CD8-positive, alpha-beta memory T cell (primary cell): ENCODE measurements at places on chromosomes 11 and 22.

- no peak for DNase-seq
Measured at GRCh38 chr22:25754527-25755202, 12.7 kb downstream of the MYO18B start.

DNA sequence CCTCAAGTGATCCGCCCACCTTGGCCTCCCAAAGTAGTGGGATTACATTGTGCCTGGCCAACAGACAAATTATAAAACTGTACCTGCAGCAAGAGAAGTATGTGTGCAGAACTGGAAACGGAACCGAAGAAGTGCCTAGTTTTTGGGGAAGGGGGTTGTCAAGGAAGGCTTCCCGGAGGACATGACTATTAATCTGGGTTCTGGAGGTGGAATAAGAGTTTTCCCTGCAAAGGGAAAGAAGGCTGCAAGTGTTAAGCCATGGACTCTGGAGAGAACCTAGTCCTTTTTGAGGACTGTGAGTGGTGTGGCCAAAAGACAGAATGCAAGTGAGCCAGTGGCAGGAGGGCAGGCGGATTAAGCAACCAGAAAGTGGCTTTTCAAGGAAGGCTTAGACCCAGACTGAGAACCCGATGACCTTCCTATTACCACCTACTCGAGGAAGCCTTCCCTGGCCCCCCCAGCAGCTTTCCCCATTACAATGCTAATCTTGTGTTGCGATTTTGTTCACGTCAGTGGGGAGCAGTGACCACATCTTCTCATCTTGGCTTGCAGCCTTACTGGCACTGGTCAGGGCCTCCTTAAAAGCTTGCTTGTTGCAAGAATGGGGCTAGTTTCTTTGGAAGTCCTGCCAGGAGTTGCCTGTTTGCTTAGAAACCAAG is 5.7 kb upstream of the SEPTIN3 start:
- DNase-seq: no peak

- no peak for DNase-seq
Measured at GRCh38 chr22:20552443-20553401, 45.3 kb downstream of the MED15 start.

DNA sequence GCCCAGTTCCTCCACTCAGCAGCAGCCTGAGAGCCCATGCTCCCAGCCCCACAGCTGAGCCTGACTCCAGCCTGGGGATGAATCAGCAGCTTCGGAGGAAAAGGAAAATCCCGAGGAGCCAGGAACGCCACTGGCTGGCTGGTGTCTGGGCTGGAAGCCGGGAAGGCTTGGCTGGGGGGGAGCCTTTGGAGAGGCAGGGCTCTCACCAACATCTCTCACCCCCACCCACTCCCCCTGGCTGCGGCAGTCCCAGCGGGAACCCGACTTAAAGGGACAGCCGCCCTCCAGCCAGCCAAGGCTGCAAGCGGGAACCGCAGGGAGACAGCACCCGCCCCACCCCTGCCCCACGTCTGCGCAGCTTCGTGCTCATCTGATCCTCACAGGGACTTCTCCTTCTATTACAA is 28.4 kb downstream of the KIAA0930 start:
- DNase-seq: peak; percentile 29

GRCh38 chr11:80816454-80816847 is 1375.6 kb upstream of the TENM4 start:
- no peak for DNase-seq

DNA sequence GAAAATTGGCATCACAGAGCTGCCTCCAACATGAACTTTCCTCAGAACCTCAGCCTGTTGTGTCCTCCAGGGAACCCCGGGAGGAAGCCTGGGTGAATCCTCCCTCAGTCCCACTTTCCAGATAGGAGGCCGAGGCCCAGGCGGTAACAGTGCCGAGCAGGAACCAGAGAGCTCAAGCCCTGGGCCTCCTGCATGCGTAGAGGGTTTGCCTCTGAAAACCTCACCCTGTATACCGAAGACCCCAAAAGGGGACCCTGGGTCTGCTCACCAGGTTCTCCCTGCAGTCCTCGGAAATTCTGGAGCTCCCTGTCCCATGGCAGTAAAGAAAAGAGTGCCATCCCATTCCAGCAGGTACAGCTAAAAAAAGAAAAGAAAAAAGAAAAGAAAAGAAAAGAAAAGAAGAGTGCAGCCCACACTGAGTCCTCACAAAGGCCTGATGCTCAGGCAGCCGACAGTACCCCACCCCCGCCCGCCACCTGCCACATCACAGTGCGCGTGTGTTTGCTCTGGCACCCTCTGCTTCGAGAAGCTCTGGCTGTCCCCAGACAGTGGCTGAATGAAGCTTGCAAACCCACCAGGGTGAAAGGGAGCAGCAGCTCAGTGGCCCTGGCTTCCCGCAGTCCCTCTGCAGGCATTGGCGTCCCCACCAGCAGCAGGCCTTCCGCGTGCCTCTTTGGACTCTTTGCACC is 28.4 kb upstream of the FADD start:
- no peak for DNase-seq

GRCh38 chr11:34613552-34614056 is 7.3 kb upstream of the EHF start:
- DNase-seq: no peak

DNA sequence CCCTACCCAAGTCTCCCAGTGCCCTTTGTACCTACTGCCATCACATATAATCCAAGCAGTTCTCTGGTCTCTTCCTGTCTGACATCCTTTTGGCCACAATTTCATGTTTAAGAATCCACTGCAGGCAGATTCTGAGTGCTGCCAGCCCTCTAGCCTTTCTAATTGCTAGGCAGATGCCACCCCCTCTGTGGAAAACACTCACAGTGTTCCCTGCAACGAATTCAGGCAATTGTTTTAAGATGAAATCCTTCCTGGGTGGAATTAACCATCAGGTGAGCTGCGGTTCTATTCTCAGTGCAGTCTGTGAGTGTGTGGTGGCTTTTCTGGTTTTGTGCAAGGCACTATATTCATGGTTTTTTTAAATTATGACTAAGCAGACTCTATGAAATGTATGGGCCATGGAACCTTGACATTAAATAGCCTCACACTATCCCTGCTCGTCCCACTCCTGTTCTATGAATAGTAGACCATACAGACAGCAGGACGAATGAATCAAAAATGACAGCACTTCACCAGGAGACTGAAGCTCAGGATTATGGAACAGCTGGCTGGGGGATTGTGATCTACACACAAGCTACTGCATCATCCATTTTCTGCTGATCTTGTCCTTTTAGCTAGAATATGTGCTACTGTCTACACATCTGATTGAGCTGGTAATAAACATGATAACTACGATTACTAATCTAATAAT is 29.8 kb upstream of the BMAL1 start:
- no peak for DNase-seq

DNA sequence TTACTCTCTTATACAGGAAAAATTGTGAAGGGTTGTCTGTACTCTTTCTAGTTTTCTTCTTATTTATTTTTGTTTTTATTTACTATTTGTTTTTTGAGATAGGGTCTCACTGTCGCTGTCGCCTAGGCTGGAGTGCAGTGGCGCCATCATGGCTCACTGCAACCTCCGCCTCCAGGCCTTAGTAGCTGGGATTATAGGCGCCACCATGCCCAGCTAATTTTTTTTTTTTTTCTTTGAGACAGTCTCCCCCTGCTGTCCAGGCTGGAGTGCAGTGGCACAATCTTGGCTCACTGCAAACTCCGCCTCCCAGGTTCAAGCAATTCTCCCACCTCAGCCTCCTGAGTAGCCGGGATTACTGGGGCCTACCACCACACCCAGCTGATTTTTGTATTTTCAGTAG is 18.4 kb downstream of the CUL5 start:
- no peak for DNase-seq

GRCh38 chr11:20161230-20161918 is 1.1 kb upstream of the DBX1 start:
- DNase-seq: no peak

GRCh38 chr11:134487696-134488095 is 75.7 kb upstream of the B3GAT1 start:
- DNase-seq: no peak

DNA sequence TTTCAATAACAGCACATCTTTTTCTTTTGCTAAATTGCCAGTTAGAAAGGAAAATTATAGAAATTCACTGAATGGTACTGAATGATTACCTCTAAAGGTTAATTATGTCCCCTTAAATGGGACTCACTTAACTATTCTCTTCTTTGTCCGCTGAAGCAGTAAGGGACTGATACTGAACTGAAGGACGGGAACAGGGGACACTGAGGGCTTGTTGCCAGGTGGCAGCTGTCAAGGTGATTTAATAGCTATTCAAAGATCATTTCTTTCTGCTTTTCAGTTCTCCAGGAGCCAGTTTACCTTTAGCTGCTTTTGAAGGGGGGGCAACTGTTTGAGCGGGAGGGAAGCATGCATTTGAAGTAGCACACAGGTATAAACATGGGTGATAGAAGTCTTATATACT is 325.4 kb upstream of the CCDC90B start:
- no peak for DNase-seq

DNA sequence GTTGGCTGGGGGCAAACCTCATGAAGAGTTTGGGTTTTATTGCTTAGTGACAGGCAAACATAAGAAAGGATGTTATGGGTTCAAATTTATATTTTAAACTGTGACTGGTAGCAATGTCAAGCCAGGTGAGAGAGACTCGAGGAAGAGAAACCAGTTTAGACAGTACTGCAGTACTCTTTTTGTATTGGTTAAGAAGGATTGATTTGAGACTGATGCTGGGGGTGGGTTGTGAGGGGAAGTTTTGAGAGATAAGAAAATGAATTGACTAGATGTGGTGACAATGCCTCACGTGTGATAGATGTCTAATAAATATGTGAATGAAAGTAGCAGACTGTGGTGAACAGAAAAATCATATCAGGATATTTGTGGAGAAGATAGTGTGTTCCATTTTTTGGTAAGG is 142.4 kb downstream of the DDX10 start:
- DNase-seq: no peak

DNA sequence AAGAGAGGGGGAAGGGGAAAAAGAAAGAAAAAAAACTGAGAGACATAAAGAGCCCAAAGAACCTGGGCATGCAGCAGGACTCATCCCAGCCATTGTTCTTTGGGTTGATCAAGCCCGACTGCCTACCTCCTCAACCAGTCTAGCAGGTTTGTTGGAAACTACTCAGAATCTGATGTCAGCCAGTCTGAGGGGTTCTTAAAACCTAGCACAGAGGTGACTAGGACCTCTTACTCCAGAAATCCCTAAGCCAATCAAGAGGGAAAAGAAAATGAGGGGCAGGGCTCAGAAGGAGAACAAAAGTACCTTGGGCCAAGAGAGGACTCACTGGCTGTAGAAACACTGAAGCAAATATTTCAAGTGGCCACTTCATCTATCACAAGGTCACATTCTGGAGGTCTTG is 228.0 kb downstream of the AASDHPPT start:
- DNase-seq: no peak

GRCh38 chr11:134519390-134519750 is 107.3 kb upstream of the B3GAT1 start:
- DNase-seq: no peak
